ENCODE measurements at places on chromosomes 7 and 10.

GRCh38 chr10:58888957-58889356, 287.5 kb upstream of the PHYHIPL start:
- no peak for DNase-seq

GRCh38 chr7:127336458-127336857, 56.0 kb downstream of the ZNF800 start:
- DNase-seq, result no peak

DNA sequence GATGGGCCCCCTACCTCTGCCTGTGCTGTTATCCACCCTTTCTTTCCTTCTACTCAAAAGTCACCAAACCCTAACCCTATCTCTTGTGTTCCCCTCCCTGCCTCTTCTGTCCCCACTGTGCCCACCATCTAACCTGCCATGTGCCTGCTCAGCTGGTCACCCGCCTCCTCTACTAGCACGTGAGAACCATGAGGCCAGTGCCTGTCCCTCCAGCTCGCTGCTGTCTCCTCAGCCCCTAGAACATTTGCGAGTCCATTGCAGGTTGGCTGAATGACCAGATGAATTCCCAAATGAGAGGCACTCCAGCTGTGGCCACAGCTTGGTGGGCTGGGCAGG, 129.0 kb downstream of the ARHGAP22 start:
- DNase-seq, result no peak

DNA sequence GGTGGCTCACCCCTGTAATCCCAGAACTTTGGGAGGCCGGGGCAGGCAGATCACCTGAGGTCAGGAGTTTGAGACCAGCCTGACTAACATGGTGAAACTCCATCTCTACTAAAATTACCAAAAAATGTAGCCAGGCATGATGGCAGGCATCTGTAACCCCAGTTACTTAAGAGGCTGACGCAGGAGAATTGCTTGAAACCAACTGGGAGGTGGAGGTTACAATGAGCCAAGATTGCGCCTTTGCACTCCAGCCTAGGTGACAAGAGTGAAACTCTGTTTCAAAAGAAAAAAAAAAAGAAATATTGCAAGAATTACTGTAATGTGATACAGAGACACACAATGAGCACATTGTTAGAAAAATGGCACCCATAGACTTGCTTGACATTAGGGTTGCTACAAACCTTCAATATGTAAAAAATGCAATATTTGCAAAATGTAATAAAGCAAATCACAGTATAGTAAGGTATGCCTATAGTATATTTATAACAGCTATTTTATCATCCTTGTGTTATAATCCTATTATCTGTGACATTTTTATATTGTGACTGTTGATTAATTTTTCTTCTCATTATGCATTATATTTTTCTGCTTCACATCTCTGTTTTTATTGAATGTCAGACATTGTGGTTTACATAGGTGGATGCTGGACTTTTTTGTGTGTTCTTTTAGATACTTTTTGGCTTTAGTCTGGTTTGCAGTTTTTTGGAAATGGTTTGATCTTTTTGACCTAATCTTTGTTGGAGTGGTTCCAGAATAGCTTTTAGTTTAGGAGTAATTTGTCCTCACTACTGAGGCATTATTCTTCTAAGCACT, 55.4 kb upstream of the HELLS start:
- no peak for DNase-seq

All from stimulated activated CD8-positive, alpha-beta memory T cell treated with anti-CD3 and anti-CD28 coated beads, Interleukin-15, amount 100 ng/mL, for 1 hour (primary cell).